Posterior vena cava (tissue), 2 donors: ENCODE measurements at places on chromosomes 3 and 15.

DNA sequence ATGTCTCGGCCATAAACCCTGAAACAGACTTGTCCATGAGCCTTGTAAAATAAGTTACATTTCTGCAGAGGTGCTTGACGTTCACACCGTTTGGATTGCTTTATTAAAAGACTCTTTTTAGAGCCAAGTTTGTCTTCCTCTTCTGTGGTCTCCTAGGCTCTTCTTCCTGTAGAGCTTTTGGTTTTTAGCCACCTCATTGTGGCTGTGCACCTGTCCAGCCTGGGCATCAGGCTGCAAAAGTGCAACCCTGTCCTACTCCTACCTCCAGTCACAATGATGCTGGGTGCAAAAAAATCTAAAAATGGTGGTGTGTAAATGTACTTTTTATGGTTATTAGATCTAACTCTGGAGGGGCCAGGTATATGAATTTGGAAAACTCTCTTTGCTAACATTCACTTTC is 2.8 kb upstream of the RIOX2 start:
- no peak for DNase-seq

GRCh38 chr3:123327480-123327879 is 121.4 kb downstream of the ADCY5 start:
- DNase-seq = no peak

DNA sequence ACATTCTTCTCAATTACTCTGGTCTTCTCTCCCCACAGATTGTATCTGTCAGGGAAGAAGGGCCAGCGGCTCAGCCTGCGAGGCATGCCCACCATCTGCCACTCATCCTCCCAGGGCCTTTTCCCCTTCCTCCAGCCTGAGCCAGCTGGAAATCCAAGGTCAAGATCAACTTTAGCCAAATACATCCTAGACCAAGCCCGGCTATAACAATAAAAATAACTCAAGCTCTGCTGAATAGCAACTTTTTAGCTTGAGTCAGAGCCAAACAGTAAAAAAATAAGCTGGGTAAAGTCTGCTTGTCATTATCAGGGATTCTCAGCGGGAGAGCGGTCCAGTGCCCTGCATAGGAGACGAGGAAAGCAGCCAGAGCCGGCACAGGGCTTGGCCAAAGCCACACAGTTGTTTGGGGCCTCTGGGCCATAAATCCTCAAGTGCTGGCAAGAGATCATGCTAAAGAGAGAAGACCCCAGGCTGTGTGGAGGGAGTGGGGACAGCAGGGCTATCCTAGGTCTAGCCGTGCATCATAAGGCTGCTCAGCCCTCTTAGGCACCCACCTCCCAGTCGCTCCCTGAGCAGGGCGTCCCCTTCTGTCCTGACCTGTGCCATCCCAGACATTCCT is 76.2 kb upstream of the HERC1 start:
- DNase-seq = no peak

DNA sequence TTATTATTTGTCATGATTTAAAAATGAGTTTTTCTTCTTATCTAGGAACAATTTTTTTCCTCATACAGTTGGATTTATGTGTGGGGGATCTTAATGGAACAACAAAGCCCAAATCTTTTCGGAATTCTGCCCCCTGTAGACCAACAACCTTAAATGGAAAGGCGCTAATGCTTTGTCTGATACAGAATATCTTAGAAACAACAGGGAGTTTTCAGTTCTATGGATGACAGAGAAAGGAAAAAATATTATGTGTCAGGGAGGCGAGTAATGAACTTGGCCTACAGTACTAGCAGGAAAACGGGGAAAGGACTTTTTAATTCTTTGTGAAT is 592 bp downstream of the MOBP start:
- DNase-seq = no peak

DNA sequence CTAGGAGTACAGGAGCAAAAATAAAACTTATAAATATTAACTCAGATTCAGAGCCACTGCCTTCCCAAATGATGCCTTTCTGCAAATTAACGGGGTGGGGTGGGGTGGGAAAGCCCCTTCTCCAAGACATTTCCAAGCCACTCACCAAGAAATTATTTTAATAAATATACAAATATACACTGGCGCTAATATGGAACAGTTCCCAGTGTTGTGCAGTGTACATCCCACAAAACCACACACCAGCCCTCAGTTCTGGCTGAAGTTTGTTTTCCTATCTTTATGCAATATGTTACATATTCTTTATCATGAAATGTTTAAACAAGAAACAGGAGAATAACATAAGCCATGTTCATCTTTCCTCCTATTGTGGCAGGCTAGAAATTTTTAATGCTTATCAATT is 53.0 kb upstream of the GYG1 start:
- DNase-seq = no peak

- DNase-seq = peak; percentile 89
These were observed 2.4 kb downstream of the ADAMTS9 start for GRCh38 chr3:64685331-64685799.

DNA sequence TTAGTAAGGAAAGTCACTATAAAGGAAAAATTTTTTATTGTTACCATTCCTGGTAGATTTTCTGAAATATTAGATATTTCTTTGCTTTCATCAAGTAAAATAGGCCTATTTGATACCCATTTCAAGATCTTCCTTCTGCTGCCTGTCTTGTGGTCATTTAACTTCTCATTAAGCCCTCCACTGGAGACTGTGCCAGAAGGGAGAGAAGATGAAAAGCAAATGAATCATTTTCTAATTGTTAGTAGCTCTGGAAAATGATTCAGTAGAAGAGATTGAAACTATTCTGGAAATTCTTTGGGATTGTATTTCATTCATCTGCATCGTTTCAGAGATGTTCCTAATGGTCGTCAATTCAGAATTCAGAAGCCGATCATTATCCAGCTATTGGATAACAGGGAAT is 3.2 kb downstream of the KCTD6 start:
- DNase-seq = no peak

GRCh38 chr3:38545983-38546382 is 49.8 kb downstream of the EXOG start:
- DNase-seq = peak; percentile 48

DNA sequence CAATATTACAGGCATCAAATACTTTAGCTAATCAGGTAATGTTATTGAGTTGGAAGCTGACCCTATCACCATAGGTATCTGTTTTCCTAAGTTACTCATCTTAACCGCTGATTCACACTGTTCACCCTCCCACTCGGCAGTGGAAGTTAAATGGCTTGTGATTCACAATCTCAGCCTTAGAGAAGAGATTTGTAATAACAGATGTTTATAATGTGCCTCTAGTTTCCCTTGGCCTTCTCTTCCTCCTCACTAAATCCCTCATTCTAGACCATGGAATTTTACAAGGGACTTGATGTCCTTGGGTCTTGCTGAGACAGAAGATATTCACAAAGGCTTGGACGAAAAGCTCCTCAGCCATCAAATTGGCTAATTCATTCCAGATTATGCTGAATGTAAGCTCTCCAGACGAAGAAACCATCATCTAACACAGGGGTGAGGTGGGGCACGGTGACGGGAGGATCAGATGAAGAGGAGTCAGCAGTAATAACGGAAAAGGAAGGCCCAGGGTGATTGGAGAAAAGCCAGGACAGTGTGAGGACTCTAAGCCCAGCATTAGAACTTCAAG is 931.7 kb downstream of the MCTP2 start:
- no peak for DNase-seq

DNA sequence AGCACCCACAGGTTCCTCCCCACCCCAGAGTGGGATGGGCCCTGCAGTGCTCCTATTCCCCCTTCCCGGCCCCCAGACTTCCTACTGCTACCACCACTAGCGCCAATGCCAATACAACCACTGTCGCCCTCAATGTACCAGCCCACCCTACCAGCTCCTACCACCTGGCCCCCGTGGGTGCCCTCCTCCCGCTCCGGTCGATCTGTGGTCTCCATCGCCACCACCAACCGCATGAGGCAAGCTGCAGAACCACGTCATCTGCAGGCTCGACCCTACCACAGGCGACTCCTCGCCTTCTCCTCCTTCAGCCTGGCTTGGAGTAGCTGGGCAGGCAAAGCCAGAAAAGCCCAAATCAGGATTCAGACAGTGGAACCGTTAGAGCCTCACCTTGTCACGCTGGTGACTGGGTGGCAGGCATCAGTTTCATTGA is 179.3 kb downstream of the POTEB3 start:
- DNase-seq = peak; percentile 83

DNA sequence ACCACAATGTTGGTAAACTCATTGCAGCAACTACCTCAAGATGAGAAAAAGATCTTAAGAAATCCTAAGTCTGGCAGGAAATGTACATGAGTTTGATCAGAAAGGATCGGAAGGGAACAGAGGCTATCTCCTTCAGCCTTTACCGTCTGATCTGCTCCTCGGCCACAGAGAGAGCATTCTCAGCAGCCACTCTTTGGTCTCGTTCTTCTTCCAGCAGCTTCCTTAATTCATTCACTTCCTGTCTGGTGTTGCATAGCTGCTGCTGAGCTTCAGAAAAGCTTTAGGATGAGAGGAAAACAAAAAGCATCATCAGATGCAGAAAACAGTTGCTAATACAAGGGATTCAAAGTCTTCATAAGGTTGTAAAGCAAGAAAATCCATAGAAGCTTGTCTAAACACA is 6.6 kb upstream of the HCLS1 start:
- no peak for DNase-seq

GRCh38 chr3:32453346-32453745 is 49.3 kb downstream of the CMTM6 start:
- DNase-seq = no peak

DNA sequence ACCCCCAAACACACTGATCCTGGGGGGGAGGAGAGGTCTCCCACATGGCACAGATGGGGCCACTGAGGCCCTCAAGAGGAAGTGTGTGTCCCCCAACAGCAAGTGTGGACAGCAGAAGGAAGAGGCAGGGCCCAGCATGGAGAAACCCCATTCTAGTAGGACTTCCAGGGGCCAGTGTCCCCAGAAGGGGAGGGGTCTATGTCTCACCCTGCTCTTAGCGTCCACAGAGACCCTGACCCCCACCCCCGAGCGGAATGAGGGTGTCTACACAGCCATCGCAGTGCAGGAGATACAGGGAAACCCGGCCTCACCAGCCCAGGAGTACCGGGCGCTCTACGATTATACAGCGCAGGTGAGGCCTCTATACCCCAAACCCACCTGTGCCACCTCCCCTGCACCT is 35.3 kb downstream of the TSPAN3 start:
- no peak for DNase-seq

DNA sequence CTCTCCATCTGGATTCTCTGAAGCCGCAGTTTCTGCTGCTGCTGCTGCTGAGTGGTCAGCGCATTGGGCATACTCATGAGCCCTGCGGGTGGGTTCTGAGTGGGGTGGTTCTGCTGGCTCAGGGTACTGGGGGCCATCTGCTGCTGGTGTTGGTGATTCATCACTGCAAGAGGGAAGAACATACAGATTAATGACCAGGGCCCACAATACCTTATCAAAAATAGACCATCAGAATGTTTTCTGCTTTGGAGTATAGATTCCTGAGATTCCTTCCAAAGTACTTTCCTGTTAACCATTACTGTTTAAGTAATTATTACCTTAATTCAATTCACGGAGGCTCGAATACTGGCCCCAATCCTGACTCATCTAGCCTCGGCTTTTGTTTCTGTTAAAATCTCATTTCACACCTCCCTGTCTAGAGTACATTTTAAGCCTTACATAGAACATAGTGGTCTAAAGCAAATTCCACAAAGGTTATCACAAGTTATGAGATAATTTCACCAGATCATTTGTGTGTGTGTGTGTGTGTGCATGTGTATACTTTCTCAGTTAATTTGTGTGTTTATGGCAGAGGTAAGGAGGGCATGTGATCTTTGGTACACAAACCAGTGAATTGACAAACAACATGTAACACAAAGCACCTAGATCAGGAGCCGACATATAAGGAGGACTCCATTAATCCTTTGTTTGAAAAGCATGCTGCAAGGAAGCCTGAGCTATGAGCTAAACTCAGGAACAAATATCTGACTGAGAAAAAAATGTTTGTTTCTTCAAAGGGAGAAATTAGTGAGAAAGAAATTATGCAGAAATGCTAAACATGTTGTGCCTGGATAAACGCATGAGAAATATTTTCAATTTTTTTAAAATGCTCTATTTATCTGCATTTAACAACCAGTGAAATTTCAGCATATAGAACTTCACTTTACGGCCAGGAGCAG is 68.1 kb downstream of the TM4SF4 start:
- no peak for DNase-seq

GRCh38 chr3:47016934-47017435 is 37.5 kb downstream of the NBEAL2 start:
- no peak for DNase-seq

- no peak for DNase-seq
These were observed 51.2 kb upstream of the TNIK start for GRCh38 chr3:171511450-171511849.

- DNase-seq = no peak
These were observed 461.3 kb downstream of the MCTP2 start for GRCh38 chr15:94692710-94693109.

- DNase-seq = no peak
These were observed 242.9 kb downstream of the FHIT start for GRCh38 chr3:61008153-61008997.

GRCh38 chr3:170709046-170709445 is 123.2 kb upstream of the SLC7A14 start:
- peak; percentile 78 for DNase-seq

DNA sequence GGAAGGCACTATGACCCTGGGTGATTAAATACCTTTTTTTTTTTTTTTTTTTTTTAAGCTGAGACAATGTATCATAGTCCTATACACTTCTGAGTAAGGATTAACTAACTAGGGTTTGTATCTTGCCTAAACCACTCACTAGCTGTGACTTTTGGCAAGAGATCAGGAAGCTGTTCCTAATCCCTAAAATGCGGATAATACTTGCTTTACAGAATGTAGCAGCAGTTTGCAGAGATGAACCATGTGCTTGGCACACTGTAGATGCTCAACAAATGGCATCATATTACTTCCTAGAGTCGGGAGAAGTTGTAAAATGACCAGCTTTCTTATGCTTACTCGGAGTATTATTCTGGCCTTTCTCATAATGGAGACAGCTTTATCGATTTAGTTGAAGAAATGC is 25.6 kb upstream of the PYGO1 start:
- DNase-seq = no peak

DNA sequence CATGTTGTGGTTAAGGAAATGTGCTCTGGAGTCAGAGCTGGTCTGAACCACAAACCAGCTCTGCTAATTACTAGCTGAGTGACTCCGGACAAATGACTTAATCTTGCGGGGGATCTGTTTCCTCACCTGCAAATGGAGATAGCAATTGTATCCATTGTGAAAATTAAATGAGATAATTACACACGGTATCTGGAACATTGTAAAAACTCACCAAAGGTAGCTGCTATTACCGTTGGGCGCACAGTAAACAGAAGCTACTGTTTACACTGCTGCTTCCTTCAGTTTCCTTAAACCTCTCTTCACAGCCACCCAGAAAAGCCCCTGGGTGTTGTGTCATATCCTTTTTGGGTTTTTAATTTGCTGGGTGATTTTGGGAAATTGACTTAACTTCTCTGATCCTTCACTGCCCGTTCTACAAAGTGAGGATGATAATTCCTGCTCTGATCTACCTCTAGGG is 107.8 kb downstream of the MEGF11 start:
- no peak for DNase-seq
